Activated T-cell treated with anti-CD3 and anti-CD28 coated beads for 48 hours (primary cell): ENCODE measurements at places on chromosomes 2 and 18.

DNA sequence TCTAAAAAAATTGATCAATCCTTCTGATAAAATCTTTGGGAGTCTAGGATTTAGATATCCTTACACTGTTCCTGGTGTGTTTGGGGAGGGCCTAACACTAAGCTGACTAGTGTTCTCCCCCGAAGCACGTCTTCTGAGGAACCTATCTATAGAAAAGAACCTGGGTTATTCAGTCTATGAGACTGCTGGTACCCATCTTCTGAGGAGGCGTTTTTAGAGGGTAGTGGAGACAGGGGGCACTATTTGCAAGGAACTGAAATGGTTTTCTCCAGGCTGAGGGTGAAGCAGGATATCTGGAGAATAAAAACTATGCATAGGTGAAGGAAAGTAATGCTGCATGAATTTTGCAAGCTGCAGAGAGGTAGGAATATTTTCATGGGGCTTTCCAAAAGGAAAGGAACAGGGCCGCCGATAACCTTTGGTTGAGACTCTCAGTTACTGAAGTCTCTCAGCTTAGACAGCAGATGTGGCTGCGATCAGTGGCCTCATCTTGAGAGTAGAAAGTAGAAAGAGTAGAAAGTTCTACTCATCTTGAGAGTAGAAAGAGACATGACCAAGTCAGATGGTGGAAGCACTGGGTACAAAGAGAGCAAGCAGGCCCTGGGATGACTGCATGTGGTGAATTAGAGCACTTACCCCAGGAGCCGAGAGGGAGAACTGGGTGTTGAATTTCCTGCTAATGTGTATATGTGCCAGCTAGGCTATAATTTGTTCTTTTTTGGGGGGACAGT, 31.8 kb upstream of the KCNE4 start:
- no peak for DNase-seq

DNA sequence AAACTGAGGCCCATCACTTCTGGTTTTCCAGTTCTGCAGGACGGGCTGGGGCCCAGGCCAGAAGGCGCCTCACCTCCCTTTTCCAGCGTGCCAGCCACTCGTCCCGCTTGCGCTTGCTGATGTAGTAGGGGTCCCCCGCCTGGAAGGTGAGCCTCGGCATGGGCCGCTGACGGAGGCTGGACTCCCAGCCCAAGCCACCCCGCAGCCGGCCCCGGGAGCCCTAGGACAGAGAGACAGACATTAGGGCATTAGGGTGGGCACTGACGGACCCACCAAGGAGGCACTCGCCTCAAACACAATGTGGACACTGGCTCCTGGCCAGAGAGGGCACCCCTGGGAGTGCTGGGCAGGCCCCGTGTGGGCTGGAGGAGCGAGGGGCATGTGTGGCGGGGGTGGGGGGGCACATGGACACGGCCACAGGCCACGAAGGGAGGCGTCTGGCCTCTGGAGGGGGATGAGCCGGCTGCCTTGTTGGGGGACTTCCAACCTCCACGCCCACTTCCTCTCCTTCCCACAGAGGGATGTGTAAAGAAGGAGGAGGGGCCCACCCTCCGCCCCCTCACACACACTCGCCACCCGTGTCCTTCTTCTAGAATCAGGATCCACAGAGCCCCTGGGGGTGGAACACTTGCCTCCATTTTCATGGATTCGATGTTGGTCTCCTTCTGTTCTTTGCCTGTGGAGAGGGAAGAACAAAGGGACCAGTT, 66.7 kb downstream of the DNMT3A start:
- no peak for DNase-seq

- DNase-seq, result no peak
Measured at GRCh38 chr2:212843409-212844199, 305.0 kb upstream of the ERBB4 start.

GRCh38 chr2:151237422-151238025, 24.1 kb downstream of the RBM43 start:
- DNase-seq, result peak; percentile 12

- peak; percentile 23 for DNase-seq
Measured at GRCh38 chr2:186848873-186849578, at the start of gene ZSWIM2. Gene ZSWIM2 (minus strand): TSS chr2:186849170. CDS start chr2:186849130, 40 bp downstream.

GRCh38 chr2:39475006-39475405, 37.9 kb upstream of the MAP4K3 start:
- no peak for DNase-seq

GRCh38 chr2:72289736-72290135, 142.1 kb upstream of the CYP26B1 start:
- DNase-seq, result no peak

DNA sequence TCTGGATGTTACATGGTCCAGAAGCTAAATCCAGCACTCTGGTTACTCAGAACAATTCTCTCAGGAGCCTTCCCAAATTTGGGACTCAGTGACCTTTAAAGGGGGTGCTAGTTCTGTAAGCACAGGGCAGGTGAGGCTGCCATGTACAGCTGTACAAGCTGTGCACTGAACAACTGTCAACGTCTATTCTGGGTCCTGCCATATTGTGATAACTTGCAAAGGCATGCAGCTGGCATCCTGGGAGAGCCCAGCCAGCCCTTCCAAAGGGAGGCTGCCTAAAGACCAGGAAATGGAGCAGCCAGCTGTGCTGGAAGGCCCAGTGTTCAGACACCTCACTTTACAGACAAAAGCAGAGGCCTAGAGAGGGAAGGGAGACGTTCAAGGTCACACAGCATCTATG, 204.8 kb downstream of the KLHL29 start:
- DNase-seq, result no peak

- DNase-seq, result no peak
Measured at GRCh38 chr2:232264081-232264480, 114.5 kb upstream of the ALPP start.

- DNase-seq, result no peak
Measured at GRCh38 chr2:42163444-42164045, 5.6 kb upstream of the EML4 start.

DNA sequence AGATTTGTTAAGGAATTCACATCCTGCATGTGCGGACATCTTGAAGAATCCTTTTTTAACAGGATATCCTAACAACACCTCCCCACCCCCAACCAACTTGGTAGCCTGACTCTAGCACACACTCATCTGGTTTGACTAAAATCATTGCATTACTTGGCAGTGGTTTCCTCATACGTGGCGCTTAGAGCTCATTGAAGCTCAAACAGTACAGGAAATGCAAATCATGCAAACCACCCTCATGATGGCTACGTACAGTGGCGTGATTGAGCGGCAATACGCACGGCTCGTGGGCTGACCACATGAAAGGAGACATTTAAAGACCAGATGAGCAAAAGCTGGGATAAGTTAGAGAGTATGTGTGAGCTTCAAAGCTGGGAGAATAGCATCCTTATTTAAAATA, 336.2 kb downstream of the ZEB2 start:
- DNase-seq, result peak; percentile 67

- no peak for DNase-seq
Measured at GRCh38 chr2:45300026-45300750, 290.9 kb upstream of the SIX2 start.

- DNase-seq, result no peak
Measured at GRCh38 chr2:168515502-168515901, 59.4 kb downstream of the CERS6 start.

DNA sequence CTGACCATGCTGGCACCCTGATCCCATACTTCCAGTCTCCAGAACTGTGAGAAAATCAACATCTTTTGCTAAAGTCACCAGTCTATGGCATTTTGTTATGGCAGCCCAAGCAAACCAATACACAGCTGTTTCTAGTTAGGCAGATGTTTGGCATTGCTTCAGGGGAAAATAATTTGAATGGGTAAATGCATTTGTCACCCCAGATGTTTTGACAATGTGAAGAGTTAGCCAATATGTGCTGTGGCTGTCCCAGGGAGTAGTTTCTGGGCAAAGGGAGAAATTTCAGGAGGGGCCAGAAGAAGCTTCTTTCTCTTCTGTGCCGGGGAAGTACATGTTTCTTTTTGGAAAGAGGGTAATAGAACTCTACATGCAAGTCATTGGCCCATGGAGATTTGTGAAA, 619.0 kb downstream of the SLC4A3 start:
- DNase-seq, result no peak

DNA sequence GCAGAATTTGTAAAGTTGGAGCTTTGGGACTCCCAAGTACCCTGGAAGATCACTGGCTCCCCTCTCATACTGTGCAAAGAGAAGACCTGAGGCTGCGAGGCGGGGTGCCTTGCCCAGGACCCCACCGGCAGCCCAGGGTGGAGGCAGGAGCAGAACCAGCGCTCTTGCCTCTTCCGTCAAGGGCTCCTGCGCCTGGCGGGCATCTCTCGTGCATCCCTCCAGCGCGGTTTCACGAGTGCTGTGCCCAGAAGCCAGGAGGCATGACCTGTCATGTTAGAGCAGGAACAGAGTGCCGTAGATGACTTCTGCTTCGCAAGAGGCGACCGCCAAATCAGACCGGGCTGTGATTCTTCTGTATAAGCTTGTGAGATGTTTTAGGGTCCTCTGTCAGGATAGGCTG, 77.3 kb downstream of the LDLRAD4 start:
- DNase-seq, result no peak

DNA sequence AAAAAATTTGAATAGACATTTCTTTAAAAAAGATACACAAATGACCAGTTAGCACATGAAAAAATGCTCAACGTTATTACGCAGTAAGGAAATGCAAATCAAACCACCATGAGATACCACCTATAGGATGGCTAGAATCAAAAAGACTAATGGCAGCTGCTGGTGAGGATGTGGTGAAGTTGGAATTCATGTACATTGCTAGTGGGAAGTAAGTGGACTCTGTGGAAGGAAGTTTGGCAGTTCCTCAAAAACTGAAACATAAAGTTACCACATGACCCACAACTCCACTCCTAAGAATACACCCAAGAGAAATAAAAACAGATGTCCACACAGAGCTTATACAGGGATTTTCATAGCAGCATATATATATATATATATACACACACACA, 51.2 kb downstream of the MBP start:
- DNase-seq, result no peak

GRCh38 chr2:7180638-7181370, 263.6 kb downstream of the RNF144A start:
- DNase-seq, result no peak

DNA sequence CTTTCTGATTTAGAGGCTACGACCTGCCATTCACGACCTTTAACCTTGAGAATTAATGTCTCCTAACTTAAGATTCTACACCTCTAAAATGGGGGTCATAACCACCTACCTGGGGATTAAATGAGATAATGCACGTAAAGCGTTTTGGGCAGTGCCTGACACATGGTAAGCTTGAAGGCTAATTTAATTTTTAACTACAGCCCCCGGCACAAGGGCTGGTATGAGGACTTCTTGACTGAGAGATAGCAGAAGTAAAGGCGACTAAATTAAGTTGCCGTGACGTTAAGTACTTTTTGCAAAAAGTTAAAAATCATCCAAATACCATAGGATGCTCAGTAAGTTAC, 549 bp downstream of the MRPL35 start:
- DNase-seq, result no peak

- no peak for DNase-seq
Measured at GRCh38 chr2:186576614-186577013, 13.2 kb upstream of the ITGAV start.

DNA sequence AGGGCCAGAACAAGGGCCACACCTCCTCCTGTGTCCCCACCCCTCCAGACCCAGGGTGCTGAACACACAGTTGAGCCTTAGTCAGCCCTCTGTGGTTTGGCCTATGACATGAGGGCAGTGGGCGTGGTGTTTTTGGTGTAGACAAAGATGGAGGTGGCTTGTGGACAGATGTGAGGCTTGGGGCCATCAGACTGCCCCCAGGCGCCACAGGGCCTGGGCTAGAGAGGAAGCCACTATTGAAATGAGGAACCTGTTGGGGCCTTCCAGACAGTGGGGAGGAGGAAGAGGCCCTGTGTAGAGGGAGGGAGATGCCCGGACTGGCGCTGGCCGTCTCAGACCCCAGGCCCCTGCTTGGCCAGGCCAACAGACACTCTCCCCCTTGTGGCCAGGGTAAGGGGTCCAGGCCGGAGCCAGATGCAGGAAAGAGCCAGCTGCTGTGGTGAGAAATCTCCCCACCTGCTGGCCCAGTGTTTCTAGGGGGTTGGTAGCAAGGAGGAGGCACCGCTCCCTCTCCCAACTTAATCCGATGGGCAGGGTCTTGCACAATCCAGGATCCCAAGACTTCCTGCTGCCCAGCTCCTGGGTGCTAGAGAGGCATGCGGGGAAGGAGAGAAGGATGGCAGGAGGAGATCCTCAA, 53.8 kb downstream of the SMAD7 start:
- DNase-seq, result peak; percentile 9

GRCh38 chr2:88057437-88057844, 1.9 kb upstream of the KRCC1 start:
- DNase-seq, result no peak

DNA sequence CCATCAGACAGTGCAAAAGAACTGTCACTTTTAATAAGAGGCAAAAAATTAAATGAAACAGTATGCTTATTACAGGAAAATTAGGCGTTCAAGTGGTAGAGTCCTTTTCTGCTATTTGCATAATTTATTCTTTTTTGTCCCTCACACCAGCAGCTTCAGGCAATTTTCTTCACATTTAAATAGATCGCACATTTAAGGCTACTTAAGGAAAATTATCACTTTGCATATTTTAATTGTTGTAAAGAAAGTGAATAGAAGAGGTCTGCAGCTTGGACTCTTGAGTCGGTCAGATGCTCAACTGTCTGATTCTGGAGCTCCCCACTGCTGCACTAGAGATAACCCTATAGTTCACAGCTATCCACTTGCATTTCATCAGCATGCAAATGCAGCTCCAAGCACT, 141.3 kb downstream of the FIGN start:
- no peak for DNase-seq
